ENCODE measurements at places on chromosomes 4 and X.
A peak's percentile ranks its signal among the peaks of the same experiment; 100 is the strongest.

DNA sequence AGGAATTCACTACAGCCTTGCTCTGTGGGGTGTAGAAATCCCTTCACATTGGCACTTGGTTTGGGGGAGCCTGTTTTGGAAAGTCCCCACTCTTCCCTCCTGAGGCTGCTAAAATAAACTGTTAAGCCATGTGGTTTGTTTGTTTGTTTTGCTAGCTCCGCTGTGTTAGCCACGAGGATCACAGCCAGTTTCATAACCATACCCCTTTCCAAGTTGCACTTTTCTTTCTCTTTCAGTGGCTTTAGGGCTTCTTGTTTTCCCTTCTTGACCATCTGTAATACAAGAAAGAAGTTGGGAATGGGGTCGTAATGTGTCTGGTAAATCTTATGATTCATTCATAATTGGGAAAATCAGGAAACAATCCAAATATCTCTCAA is 24.8 kb upstream of the UXT start:
- DNase-seq, result no peak

DNA sequence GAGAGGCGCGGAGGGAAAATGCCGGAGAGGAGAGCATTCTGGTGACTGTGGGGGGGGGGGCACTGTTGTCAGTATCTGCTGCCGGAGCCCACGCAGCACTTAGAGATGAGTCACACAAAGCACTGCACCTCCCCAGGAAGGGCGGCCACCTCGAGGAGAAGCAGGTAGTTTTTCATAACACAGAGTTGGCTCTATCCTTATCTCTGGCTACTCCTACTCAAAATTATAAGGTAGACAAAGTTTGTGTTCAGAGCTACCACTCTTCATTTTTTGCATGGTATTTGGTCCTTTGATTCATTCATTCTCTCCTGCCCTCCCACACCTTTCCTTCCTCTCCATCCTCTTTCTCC is 76.2 kb upstream of the SCOC start:
- no peak for DNase-seq

DNA sequence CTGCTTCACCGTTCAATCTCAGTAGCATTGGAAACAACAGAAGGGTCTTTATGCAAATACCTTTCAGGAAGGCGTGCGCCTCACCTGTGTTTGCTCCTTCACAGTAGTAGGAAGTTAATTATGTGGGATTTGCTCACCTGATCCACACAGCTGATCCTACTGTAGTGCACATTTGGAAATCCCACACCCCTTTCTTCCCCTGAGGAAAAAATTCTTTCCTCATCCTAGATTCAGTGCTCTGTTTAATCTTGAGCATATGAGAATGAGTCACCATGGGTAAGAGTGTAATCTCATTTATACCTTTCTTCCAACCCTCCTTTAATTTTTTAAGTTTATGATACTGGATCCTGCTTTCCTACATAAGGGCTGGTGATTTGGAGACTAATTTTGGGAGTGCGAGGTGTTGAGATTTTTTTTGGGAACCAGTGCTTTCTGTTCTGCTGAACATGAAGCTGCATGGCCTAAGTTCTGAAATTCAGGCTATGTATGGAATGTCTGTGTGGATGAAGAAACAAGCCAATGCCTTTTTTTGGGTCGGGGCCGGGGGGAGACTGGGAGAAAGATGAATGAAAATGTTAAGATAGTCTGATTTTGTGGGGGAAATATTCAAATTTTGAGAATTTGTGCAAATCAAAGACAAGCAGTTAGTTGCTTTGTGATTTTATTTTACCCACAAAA is 19.0 kb downstream of the GAB1 start:
- DNase-seq, result no peak

DNA sequence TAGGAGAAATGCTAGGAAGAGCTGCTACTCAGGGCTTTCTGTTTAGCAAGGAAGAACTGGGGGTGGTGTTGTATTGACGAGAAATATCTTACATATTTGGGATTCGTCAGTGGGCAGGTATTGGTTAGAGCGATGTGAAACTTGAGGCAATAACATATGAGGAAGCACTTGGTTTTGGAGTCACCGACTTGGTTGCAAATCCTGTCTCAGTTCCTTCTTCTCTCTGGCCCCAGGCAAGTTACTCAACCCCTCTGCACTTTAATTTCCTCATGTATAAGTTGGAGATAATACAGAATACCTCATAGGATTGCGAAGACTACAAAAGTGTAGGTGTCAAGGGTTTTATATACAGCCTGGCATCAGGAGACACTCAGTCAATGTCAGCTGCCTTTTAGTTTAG is 34.1 kb downstream of the GPAT3 start:
- peak; percentile 88 for DNase-seq

- no peak for DNase-seq
Observed at GRCh38 chr4:100935090-100935489, 412.2 kb downstream of the PPP3CA start.
